Right cardiac atrium (tissue), 5 donors: ENCODE measurements at places on chromosomes 16 and 17. TPM values are rescaled to one million over a fixed set of nuclear protein-coding genes. Genes with fewer than 3 reads are reported as not detected.

DNA sequence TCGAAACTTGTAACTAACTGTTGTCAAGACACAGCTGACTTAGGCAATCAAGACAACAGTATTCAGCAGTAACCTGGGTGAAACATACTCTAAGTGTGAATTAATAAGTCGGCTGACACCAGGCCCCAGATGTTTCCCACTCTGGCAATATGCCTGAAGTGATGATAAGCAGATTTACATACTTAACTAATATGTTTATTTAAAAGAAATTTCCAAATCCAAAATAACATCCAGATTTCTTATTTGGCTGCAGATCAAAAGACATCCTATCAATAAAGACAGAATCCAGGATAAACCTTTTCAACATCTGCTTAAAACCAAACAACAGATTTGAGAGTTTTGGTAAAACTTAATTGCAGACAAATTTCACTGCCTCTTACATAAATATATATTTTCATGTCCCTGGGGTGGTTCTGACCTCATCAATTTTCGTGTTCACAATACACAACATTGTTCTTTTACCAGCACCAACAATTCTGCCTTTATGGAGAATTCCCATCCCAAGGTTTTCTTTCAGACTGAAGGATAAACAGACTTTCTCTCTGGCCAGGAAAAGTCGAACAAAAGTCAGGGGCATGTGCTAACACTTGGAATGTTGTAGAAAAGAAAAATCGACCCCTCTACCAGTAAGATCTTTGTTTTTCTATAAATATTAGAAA, 45.1 kb upstream of the TOX3 start:
- DNase-seq = no peak

DNA sequence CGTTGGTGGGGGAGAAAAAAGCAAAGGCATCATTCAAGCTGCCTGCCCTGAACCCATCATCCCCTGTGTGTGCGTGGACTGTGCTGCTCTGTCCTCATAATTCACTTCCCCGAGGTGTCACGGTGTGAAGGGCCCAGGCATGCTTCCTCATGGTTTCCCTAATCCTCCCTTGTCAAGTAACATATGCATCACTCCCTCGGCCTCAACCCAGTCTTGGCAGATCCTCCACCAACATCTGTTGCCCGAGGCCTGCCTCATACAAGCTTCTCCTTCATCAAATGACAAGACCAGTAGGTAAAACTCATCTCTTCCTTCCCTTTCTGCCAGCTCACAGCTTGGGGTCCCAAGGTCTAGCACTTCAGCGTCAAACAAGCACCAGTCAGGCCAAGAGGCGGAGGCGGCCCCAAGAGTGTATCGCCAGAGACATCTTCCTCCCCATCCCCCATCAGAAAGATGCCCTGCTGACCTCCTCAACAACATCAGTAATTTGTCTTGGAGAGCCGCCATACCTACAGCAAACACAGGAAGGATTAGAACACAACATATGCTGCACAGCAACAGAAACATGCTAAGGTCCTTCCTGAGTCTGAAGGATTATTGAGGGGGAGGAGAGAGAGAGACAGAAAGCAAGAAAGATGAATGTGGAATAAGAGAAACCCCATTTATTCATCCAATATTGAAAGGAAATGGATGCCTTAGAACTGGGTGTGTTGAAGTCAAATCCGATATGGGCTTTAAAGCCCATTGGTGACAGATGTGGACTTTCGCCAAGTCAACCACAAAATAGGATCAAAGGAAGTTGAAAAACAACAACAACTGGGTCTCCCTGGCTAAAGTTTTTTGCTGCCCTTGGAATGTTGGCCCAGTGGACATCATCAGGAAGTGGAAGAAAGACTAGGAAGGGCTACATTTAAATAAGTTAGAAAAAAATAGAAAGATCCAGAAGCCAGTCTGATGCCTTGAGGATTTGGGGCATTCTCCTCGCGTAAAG, 38.4 kb downstream of the SOX9 start:
- DNase-seq = peak; percentile 29

GRCh38 chr17:66842959-66843358, 8.0 kb downstream of the CACNG5 start:
- no peak for DNase-seq

Gene CCDC200
- 0.16 TPM for polyA plus RNA-seq

- DNase-seq = no peak
Observed at GRCh38 chr17:62955841-62956352, 10.1 kb upstream of the TANC2 start.

DNA sequence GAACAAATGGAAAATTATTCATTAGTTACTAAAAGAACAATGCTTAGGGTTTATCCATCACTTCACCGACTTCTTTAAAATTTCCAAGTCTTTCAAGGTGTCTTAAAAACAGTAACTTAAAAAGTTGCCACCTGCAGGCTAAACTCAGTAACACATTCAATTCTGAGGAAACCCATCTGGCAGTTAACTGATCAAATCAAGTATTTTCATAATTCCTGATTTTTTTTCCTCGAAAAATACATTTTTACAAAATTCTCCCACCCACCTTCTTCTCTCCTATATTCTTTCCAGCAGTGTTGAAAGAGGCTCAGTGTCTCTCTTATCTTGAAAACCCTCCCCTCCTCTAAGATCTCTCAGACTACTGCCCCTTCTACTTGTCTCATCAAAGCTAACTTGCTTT, 29.9 kb downstream of the PARN start:
- no peak for DNase-seq

DNA sequence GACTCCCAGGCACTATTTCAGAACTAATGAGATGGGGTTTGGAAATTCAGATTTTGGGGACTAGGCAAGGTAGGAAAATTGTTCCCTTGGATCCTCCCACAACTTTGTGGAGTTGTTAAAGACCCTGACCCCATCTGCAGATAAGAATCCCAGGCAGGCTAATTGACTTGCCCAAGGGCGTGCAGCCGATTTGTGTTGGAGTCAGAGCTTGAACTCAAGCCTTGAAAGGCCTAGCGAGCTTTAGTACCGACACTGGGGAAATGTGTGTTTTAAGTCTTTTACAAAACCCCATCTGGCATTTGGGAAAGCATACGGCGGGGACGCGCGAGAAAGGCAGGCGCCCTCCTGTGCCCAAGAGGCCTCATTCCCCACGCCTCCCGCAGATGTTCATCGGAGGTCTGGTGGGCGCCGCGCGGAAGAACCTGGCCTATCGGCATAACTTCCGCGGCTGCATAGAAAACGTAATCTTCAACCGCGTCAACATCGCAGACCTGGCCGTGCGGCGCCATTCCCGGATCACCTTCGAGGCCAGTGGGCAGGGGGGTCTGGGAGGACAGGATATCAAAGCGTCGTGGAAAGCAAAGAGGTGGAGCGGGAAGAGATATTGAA, 4.3 kb downstream of the CNTNAP1 start:
- no peak for DNase-seq

- peak; percentile 50 for DNase-seq
Observed at GRCh38 chr17:80899402-80900268, 92.0 kb upstream of the CHMP6 start.

Gene ADORA2B
- polyA plus RNA-seq = 0.38 TPM

Gene CD300LG
- polyA plus RNA-seq = 20.8 TPM

- no peak for DNase-seq
Observed at GRCh38 chr16:54290833-54291655, 4.5 kb upstream of the IRX3 start.

- DNase-seq = no peak
Observed at GRCh38 chr16:55662644-55663031, 6.8 kb downstream of the SLC6A2 start.

GRCh38 chr17:19237389-19238166, 412 bp downstream of the EPN2 start:
- DNase-seq = peak; percentile 45

DNA sequence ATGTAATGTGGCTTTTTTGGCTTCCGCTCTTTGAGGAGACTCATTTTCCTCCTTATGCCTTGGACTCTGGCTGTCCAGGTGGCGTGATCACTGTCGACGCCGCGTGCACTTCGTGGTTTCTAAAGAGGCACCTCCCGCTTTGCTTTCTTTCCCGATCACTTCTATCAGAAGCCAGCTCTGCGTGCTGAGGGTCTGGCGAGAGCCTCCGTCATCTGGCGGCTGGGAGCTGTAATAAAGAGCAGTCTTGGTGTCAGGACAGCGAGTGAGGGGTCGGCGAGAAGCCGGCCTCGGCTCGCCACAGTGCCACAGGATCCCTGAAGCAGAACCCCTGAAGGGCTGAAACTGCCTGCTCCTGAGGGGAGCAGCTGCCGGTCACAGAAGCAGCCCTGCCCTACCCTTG, 7.4 kb downstream of the ZNF750 start:
- DNase-seq = no peak

GRCh38 chr17:28567604-28568003, 3.7 kb downstream of the PIGS start:
- no peak for DNase-seq

Gene STAT3
- 46.9 TPM for polyA plus RNA-seq

Gene CCL2
- 93.8 TPM for polyA plus RNA-seq

DNA sequence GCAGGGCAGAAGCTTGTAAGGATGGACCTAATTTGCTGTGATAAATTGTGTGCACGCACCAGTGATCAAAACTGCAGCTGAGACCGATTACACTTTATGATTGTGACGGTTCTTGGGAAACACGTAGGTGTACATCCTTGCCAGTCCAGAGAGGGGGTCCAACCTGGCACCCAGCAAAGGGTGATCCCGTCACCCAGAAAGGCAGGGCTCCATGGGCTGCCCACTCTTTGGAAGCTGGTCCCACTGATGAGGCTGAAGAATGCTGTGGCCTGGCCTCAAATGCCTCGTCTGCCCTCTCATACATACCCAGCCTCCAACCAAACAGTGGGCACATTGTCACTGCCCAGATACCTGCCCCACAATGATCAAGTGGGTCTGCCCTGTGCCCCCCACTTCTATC, 132.0 kb downstream of the C16orf78 start:
- DNase-seq = no peak

Gene MYH3
- 0.45 TPM for polyA plus RNA-seq

Gene MAP3K14
- polyA plus RNA-seq = 10.8 TPM

DNA sequence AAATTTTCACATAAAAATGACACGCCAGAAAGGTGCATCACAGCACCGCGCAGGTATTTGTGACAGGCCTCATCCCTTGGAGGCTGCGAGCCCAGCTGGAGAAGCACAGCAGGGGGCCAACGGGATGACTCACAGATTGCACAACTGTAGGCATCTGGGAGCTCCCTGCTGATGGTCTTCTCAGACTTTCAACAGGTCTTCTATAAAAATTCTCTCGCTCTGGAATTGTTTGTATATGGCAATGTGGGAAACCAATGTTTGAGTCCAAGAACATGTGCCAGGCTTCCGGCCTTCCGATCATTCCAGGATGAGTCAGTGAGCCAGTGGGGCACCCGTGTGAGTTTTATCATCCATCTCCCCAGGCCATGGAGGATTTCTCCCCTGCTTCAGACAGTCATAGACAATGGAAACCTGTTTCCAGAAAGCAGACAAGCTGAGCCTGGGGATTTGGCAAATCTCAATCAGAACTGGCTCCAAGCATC, 24.1 kb upstream of the ADORA2B start:
- no peak for DNase-seq

Gene KCNH6
- not detected for polyA plus RNA-seq

DNA sequence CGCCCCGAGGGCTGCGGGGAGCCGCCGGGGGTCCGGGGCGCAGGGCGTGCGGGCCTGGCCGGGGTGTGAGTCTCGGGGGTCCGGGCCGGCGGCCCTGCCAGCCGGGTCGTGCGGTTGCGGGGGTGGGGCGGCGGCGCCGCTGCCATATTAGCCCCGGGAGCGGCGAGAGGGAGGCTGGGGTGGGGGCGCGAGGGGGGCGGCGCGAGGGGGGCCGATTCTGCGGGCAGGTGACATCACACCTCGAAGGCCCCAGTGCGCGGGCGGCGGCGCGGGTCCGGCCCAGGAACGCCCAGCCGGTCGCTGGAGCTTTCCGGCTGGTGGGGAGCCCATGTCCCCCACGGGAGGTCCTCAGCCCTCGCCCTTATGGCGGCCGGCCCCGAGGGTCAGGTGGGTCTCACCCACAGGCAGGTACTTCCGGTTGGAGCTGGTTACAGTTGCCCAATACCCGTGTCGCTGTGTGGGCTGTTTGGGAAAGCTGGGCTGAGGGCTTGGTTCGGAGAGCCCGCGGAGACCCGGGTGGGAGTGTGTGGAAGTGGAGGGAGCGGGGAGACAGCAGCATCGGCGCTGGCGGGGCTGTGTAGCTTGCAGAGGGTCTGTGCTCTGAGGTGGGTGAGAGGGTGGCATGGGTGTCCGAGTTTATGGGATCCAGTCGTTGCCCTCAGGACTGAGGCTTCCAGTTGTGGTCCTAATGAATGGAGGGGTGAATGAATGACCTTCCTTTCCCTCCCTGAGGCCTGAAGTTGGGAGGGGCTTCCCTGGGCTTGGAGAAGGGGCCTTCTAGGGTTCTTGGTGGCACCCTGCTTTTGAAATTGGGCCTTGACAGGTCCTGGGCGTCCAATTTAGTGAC, 804 bp downstream of the ATP6V0C start:
- peak; percentile 41 for DNase-seq

Gene TP53TG3B
- not detected for polyA plus RNA-seq

GRCh38 chr17:2335726-2336214, 487 bp downstream of the TSR1 start:
- DNase-seq = no peak

Gene SLC13A2
- not detected for polyA plus RNA-seq

GRCh38 chr16:9966569-9967157, 215.6 kb downstream of the GRIN2A start:
- no peak for DNase-seq

DNA sequence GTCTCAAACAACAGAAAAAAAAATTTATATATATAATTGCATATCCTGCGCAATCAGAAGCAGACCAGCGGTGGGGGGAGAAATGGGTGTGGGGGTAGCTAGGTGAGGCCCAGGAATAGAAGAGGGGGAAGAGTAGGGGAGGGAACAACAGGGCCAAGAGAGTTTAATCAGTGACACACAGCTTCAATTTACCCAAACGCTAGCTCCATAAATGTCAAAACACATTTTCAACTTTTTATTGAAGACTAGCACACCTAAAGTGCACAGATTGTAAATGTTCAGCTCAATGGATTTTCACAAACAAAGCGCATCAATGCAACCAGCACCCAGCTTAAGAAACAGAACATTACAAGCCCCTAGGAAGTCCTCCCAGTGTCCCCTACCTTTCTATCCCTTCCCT, 24.8 kb upstream of the NAGS start:
- no peak for DNase-seq

- DNase-seq = no peak
Observed at GRCh38 chr16:80883159-80883642, 78.8 kb upstream of the CDYL2 start.
